Stimulated activated CD8-positive, alpha-beta memory T cell treated with anti-CD3 and anti-CD28 coated beads, Interleukin-15, amount 100 ng/mL, for 48 hours (primary cell): ENCODE measurements at places on chromosomes 2 and 18.

DNA sequence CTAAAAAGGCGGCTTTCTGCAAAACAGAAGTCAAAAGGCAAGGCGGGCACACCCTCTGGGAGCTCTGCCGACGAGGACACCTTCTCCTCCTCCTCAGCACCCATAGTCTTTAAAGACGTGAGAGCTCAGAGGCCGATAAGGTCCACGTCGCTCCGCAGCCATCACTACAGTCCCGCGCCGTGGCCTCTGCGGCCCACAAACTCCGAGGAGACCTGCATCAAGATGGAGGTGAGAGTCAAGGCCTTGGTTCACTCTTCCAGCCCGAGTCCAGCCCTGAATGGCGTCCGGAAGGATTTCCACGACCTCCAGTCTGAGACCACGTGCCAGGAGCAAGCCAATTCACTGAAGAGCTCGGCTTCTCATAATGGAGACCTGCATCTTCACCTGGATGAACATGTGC, 36.1 kb downstream of the SOCS6 start:
- DNase-seq = no peak

DNA sequence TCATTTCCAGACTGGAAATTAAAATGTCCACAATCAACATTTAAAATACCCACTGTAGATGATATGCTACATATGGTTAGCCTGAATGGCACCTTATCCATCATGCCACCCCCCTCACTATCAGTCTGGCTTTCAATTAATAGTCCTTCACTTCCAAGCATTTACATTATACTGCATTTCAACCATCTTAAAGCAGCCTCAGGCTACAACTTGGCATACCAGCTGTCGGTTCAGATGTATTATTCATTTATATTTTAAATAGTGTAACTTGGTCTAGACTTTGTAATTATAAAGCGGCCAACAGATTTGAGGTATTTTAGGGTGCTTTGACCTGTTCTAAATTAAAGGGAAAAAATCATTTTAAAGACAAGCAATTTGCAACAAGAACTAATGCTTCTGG, 2.6 kb downstream of the GCG start:
- no peak for DNase-seq

- no peak for DNase-seq
Measured at GRCh38 chr2:88729061-88729745, 37.7 kb downstream of the RPIA start.

DNA sequence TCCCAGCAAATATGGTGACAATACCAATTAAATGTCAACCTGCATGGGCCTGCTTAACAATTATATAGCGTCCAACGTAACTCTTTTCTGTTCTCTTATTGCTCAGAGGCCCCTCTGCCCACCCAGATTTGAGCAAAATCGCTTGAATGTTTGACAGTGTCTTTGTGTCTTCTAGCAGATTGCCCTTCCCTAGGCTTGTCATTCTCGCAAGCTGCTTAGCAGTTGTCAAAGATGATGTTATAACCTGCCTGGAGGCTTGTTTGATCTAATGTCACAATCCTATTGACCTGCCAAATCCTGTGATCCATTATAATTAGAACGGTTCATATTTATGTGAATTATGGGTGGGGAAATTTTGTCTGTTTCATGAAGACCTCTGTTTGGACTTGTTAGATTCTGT, 108.8 kb downstream of the FARSB start:
- DNase-seq = no peak

DNA sequence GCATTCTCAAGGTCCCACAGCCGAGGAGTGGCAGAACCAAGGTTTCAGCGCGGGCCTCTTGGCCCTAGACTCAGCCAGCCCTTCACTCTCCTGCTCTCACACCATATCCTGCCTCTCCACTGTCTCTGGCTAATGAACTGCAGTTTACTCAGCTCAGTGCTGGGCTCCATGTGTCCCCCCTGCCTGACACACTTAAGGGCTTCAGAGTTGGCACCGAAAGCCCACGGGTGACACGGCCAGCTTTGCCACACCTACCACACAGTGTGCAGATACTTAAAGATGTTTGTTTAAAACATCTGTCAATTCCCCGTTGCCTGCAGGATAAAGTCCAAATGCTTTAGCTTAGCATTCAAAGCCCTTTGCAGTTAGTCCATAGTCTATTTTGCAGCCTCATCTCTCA, 241.2 kb downstream of the SEPTIN10 start:
- DNase-seq = no peak

- DNase-seq = no peak
Measured at GRCh38 chr2:20150806-20151571, 73.9 kb downstream of the SDC1 start.

DNA sequence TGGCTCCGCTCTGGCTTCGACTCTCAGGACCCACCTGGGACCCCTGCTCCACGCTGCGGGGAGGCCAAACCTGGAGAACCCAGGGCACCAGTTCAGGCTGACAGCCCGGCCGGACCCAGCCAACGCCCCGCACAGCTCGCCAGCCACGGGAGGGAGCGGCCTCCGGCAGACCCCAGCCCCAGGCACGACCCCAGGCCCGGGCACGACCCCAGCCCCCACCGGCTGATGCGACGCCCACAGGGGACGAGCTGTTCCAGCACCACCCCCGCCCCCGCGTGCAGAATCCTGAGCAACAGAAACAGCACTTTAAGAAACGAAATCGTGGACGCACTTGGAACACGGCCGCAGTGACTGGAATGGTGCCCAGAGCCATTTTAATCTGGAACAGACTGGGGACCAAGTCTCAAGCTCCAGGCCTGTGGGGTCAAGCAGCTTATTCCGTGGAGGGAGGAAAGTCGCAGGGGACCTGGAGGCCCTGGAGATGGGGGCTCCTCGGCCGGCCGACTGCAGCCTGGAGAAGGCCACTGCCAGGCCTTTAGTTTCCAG, 74.2 kb downstream of the MBP start:
- DNase-seq = no peak
